ENCODE measurements at places on chromosomes 16 and 17.

GRCh38 chr17:29162909-29163341 is 17.3 kb downstream of the MYO18A start:
- no peak for DNase-seq

DNA sequence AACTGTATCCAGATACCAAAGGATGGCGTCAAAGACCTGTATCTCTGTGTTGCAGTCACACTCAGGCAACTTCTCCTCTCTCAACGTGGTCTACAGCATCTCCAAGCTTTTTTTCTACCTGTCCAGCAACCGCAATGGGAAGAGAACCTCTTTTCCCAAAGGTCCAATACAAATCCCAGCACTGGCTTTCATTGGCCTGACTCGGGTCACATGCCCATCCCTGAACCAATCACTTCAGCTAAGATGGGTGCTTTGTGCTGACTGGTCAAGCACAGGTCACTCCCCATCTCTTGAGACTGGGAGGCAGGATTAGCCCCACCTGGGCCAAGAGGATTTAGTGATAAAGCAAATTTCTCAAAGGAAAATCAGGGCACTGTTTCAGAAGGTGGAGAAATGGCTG is 71.2 kb upstream of the C16orf82 start:
- DNase-seq = no peak

DNA sequence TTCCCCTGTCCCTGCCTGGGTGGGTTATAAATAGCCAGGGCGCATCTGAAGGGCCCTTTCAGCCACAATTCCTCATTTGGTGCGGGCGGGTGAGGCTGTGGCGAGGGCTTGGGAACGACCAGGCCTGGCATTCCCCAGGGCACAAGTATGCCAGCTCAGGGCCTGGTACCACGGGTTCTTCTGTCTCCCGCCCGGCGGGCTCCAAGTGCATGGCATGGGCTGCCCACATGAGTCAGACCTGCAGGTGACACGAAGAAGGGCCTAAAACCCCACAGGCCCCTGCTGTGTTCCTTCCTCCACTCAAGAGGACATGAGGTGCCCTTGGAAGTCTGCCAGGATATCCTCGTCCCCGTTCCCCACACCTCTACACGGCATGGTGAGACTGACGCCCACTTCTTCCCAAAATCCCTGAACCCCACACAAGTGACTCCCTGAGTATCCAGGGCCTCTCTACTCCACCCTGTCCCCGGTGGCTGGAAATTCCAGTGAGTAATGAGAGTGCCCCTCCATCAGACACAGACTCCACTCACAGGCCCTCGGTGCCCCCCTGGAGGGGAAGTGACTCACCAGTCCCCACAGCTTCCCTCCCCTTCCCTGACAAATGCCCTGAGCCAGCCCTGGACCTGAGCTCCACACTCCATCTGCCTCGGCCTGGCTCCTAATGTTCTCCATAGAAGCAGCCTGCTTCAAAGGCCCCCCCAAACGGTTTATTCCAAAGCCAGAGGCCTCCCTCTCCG is 68.8 kb downstream of the ABR start:
- DNase-seq = peak; percentile 52

- no peak for DNase-seq
Measured at GRCh38 chr16:71384073-71384724, 25.7 kb downstream of the CALB2 start.

DNA sequence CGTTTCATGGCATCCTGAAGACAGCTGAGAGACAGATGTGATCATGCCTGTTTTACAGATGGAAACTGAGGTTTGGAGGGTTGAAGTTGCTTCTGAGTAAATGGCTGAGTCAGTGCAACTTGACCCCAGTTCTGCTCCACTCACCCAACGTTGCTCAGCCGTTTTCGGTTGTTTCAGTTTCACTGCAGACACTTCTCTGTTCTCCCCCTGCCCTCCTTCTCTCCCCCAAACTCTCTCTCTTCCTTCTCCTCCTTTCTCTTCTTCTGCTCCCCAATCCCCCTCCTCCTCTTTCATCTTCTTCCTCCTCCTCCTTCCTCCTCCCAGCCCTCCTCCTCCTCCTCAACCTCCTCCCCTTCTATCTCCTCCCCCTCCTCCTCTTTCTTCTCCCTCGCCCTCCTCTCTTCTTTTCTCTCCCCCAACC is 9.4 kb upstream of the CEP20 start:
- peak; percentile 69 for DNase-seq

DNA sequence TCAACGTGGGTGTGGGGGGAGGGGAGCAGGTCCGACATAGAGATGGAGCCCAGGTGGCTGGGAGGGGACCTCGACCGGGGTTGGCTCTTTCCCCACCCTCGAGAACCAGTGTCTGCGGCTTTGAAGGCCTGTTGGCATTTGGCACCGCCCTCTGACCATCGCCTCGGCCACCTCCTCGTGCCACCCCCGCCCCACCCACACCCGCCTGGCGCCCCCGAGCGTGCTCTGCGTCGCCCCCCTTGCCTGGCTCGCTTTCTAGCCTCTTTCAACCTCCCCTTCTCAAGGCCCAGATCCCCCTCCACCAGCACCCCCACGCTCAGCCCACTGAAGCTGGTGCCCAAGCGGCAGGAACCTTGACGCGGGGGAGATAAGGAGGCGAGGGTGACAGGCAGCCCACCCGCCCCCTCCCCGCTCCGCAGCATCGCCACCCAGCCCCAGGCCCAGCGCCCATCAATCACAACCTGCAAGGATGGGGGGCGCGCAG is 619 bp downstream of the CACNB1 start:
- DNase-seq = no peak

DNA sequence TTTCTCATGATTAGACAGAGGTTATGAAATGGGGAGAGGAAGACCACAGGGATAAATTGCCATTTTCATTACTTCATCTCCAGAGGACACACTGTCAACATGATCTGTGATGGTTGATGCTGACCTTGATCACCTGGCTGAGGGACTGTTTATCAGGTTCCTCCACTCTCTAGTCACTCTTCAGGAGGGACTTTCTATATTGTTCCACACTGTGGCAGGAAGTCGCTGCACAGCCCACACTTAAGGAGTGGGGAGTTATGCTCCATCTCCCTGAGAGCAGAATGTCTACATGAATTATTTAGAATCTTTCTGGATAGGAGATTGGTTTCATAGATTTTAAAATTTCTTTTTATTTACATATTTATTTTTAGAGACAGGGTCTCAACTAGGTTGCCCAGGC is 46.7 kb downstream of the CYB5B start:
- no peak for DNase-seq

GRCh38 chr17:5883775-5884665 is 186.2 kb upstream of the WSCD1 start:
- no peak for DNase-seq

DNA sequence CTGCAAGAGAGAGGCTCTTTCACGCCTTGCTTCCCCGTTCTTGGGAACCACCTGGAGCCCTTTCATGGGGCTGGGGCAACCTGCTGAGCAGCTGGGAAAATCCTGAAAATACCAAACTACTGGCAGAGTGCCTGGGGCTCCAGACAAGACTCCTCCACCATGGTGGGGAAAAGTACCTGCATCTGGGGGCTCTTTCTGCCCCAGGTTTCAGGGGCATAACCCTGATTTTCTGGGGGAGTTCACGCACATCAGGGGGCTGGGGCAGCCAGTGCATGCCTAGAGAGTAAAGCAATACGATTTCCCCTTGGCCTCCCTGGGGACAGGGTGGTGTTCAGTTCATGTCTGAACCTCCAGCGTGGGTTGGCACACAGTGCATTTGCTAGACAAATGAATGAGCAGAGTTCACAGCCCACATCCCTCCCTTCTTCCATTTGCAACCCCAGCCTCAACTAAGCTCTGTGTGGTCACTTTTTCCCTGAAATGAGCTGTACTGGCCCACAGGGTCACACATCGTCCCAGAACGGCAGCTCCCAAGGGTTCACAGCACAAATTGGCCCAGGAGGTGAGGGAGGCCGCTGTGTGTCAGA is 5.2 kb upstream of the CDC42EP4 start:
- no peak for DNase-seq

DNA sequence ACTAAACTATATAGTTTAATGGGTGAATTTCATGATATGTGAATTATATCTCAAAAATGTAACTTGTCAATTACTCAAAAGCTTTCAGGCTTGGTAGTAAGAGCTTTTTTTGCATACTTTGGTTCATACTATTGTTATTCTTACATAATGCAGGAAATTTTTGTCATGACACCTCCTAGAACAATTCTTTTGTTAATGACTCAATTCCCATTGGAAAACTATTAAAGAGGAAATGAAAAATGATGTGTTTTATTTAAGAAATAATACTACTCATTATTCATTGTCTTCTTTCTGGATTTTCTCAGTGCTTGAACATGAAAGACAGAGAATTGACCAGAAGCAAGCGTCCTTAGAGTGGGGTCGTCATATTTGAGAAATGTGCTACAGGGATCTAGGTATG is 196.4 kb upstream of the KCNJ16 start:
- DNase-seq = no peak

DNA sequence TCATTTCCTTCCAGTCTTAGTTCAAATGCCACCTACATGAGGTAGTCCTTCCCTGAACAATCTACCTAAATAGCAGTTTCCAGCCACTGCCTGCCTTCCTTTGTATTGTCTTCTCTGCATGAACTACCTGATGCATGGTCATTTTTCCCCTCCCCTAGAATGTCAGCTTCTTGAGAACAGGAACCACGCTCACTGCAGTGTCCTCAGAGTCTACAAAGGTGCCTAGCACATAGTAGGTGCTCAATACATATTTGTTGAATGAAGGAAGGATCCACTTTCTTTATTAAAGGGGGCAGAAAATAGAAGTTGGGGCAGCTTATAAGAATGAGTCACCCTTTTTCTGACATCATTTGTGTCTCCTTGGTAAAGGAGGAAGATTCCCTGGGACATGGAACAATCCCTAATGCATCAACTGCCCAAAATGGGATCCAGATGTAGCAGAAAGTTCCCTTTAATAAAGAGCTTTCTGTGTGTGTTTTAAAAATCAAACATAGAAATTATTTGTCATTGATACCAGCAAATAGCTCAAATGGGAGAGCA is 4.4 kb upstream of the CYLD start:
- no peak for DNase-seq

DNA sequence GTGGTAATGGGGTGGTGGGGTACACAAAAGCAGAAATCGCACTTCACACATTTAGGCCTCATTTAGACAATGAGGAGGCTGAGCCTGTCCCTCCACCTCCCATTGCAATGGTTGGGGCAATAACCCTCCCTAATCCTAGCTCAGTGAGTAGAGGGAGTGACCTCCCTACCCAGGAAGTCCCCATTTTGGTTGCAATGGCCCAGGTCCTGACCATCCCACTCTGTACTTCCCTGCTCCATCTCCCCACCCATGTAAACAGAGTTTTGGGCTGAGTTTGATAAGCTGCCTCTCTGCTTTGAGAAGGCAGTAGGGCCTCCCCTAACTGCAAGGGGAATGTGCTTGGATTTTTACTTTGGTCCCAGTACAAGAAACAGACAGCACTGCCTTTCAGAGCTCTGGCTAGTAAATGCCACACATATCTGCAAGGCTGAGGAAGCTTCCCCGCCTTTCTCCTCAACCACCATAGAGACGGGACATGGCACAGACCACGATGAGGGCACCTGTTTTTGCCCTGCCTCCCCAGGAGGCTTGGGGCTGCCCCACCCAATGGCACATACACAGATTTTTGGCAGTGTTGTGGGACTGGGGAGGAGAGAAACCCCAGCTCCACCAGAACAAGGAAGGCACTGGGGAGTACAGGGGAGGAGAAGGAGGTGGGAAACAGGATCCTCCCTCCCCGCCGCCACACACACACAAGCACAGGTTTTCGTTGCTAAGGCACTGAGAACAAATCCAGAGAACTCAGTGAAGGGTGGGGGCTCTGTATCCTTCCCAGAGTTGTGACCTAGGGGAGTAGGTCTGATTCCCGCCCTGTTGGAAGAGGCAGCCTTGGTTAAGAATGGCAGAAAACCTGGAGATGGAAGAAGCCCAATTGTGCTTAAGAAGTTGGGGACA is 7.3 kb downstream of the VAT1 start:
- no peak for DNase-seq

DNA sequence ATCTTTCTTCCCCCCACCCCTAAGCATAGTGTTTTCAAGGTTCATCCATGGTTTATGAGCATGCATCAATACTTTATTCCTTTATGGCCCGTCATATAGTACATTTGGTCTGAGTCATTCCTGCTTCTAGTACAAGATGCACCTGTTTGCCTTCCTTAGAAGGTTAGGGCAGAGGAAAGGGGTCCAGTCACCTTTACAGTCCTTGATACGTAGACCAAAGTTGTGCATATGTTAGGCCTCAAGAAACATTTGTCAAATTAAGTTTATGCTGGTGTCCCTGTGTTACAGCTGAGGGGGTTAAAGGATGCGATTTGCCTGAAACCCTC is 1.4 kb downstream of the CYB5D2 start:
- DNase-seq = no peak
